Fibroblast of skin of right biceps (primary cell): ENCODE measurements at places on chromosomes 5 and 9.

DNA sequence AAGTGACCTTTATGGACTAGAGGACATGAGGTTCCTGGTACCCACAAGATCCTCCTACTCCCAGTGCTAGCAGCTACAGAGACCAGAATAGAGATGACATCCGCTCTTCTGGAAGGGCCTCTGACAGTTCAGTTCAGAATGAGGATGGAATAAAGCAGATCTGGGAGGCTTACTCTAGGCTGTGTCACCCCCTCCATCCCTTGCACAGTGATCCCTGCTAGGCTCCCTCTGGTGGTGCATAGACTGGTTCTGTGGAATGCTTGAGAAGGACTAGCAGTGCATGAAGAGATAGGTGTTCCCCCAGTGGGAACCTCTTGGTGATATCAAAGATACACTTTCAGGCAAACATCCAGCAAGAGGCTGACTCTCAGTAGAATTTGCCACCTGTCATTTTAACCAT lies 83.0 kb downstream of the NPR3 start:
- DNase-seq = peak; percentile 49

GRCh38 chr5:22780756-22781155 lies 72.4 kb downstream of the CDH12 start:
- no peak for DNase-seq

GRCh38 chr5:123868267-123868666 lies 356.3 kb downstream of the CSNK1G3 start:
- no peak for DNase-seq

- peak; percentile 59 for DNase-seq
These were observed 112.6 kb downstream of the TMC1 start for GRCh38 chr9:72633966-72634365.

DNA sequence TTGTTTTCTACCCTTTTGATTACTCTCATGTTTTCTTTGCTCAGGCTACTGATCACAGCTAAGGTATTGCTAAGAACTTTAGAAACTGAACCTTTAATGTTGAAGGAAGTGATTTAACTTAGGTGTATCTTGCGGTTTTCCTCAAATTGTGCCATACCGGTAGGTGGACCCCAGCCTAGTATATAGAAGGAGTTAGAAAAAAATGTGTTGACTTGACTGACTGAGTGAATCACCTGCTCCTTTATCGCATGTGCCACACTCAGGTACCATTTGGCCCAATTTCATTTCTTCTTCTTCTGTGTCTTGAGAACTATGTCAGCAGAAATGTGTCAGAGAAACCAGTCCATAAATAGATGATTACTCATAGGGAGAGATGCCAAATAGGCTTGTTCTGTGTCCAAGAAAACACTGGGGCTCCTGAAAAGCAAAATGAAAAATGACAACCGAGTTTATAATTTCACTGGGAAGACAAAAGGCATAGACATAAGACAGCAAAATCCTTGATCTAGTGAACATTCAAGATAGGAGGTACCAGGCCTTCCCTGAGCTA lies 19.4 kb downstream of the PLPPR1 start:
- peak; percentile 34 for DNase-seq

DNA sequence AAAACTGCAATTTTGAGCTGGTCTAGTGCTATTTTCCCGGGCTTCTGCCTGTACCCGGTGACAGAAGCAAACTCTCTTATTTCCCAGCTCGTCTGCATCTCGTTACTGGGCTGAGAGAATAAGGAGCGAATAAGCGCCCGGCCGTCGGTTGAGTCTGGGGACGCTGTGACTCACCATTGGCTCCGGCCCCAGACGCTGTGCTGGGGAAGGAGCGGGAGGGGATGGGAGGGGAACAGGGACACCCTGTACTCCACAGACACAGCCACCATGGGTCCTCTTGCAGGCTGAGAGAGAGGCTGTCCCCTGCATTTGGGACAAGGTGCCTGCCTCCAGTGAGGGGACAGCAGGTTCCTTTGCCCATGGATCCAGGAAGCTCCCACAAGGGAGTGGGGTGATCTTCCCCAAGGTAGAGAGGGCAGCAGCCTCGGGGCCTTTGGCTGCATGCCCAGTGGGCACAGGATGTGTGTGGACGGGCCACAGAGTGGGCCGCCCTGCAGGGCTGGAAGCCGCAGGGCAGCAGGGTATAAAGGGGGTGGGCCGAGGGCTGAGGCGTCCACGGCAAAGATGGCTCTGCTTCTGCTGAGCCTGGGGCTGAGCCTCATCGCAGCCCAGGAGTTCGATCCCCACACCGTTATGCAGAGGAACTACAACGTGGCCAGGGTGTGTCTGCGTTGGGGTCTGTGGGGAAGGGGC lies at the start of gene LCN9:
TSS of gene LCN9 (plus strand) at position 552 of the 693 bp plus-strand sequence. CDS start at position 565, 13 bp downstream.
- peak; percentile 30 for DNase-seq

DNA sequence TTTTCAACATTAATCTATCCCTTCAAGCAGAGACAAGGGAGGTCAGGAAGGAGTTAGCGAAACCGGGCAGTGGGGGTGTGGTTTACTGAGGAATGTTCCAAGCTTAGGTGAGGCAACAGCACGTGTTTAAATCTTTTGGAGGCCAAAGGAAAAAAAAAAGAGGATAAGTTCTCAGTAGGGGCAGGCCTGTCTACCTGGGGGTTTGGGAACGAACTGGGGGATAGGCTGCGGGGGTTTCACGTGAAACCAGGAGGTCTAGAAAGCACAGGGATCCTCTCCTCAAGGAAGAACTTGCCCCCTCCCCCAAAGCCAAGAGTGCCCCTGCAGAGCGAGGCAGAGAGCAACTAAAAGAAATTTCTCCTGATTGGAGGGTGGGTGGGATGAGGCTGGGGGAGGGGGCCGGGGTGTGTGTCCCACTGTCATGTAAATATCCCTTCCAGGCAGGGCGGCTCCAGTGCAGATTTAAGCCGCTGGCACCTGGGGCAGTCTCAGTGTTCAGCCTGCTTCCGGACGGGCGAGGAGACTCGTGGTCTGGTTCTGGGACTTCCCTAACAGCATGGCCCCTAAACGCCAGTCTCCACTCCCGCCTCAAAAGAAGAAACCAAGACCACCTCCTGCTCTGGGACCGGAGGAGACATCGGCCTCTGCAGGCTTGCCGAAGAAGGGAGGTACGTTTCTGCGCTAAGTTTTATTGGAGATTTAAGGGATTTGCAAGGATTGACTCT lies 5.5 kb upstream of the SET start:
- DNase-seq = peak; percentile 49

DNA sequence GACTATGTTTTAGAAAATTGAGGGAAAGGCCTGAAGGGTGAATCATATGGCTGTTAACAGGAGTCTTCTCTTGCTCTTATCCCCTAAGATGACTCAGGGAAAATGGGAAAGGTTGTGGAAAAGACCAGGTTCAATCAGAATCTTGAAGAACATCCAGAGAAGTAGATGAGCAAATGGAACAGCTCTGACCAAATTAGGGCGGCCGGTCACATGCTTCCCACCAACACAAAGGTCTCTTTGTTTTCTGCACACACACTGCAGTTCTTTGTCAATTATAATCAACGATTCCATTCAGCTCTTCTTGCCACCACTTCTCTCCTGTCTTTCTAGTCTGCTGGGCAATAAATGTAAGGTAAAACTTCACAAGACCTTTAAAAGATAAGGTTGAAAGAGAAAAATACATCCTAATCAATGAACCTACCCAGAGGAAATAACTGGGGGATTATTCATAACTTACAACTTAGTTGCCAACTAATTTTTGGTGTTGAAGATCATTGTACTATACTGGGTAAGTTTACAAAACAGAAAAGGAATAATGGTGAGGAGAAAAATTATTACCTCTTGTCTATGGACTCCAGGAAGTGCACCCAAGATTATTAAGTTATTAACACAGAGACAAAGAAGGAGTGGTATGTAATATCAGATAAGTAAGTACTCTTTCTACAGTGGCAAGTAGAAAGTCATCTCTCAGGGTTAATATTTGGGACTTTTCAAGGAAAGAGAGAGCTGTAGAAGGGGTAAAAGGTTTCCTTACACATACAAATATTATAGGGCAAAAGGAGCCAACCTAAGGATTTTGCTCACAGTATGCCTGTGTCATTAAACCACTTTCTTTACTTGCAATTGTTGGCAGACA lies 441.9 kb upstream of the PIK3R1 start:
- DNase-seq = peak; percentile 83

GRCh38 chr9:95116808-95117204 lies 200.7 kb downstream of the FANCC start:
- DNase-seq = no peak

GRCh38 chr5:2281446-2281845 lies 398.7 kb upstream of the IRX4 start:
- no peak for DNase-seq

- peak; percentile 3 for DNase-seq
These were observed 25.3 kb upstream of the TLR4 start for GRCh38 chr9:117678871-117679270.

DNA sequence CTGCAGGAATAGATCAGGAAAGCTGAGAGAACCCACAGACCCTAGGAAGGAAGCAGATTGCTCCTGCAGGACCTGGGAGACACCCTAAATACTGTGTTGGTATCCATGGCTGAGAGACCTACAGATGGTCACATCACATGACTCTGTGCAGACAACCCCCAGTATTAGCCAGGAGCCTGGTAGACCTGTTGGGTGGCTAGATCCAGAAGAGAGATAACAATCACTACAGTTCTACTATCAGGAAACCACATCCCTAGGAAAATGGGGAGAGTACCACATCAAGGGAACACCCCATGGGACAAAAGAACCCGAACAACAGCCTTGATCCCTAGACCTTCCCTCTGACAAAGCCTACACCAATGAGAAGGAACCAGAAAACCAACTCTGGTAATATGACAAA lies 24.2 kb upstream of the MELK start:
- DNase-seq = no peak

- no peak for DNase-seq
These were observed 78.6 kb upstream of the FAM174A start for GRCh38 chr5:100456615-100457014.

- no peak for DNase-seq
These were observed 79.2 kb downstream of the SV2C start for GRCh38 chr5:76162335-76162734.

- no peak for DNase-seq
These were observed 34.4 kb downstream of the DUSP1 start for GRCh38 chr5:172736508-172737135.

- DNase-seq = no peak
These were observed 22.4 kb downstream of the GNAQ start for GRCh38 chr9:78009186-78009585.
